Naive B cell (primary cell): ENCODE measurements at places on chromosomes 11 and 22.

- peak; percentile 88 for DNase-seq
Observed at GRCh38 chr11:117985953-117986887, at the start of gene IL10RA. Gene IL10RA (plus strand): TSS chr11:117986394. CDS start chr11:117986468, 74 bp downstream.

DNA sequence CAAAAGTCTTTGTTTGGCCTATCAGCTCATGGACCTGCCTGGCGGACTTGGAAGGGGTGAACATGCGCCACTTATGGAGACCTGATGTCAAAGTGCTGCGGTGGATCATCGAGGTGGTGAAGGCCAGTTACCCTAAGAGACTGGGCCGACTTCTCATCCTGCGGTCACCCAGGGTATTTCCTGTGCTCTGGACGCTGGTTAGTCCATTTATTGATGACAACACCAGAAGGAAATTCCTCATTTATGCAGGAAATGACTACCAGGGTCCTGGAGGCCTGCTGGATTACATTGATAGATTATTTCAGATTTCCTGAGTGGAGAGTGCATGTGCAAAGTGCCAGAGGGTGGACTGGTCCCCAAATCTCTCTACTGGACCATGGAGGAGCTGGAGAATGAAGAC lies 17.9 kb downstream of the ALKBH3 start:
- DNase-seq: no peak

DNA sequence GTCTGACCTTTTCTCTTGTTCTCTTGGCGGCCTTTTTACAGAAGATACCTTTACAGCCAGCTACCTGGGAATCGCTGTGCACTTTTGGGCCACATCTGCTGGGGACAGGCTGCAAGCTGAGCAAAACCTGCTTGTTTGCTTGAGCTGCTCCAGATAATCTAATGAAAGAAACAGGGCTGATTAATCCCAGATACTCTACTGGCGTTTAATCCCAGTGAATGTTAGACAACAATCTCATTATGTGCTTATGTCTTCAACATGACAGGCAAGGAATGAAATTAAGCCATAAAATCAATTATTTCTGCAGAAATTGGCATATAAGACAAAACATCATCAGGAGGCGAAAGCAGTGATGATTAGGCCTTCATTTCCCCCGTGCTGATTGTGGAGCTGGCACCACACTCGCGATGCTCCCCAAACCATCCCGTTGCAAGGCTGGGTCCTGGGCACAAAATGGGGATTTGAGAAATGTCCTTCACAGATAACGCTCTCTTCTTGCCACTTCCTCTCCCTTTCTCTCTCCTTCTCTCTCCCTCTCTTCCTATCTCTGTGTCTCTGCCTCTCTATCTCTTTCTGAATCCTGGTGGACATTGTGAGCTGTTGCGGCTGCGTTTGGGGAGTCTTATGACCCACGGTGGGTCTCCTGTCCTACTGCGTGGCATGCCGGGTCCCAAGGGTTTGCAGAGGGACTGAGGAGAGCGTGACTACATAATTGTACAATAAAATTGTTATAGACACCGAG lies 1053.8 kb downstream of the TBC1D22A start:
- no peak for DNase-seq

GRCh38 chr11:72807792-72808191 lies 6.4 kb upstream of the ATG16L2 start:
- DNase-seq: peak; percentile 49

DNA sequence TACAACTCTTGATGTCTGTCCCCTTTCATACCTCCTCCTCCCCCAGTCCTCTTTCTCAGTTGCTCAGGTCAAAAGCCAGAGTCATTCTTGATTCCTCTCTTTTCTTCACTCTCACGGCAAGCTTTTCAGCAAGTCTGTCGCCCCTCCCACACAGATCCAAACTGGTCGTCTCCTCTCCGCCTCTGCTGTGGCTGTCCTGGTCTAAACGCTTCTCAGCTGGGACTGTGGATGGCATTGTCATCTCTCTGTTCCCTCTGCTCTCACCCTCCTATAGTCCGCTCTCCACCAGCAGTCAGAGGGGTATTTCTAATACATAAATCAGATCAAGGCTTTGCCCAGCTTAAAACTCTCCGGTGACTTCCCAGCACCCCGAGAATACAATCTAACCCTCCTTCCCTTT lies 46.8 kb upstream of the SPATA19 start:
- no peak for DNase-seq

- peak; percentile 9 for DNase-seq
Observed at GRCh38 chr11:79438631-79439409, 2.0 kb downstream of the TENM4 start.

- no peak for DNase-seq
Observed at GRCh38 chr11:35035894-35036408, 103.0 kb upstream of the CD44 start.
